ENCODE measurements at places on chromosomes 12 and 14.
A peak's percentile ranks its signal among the peaks of the same experiment; 100 is the strongest.

DNA sequence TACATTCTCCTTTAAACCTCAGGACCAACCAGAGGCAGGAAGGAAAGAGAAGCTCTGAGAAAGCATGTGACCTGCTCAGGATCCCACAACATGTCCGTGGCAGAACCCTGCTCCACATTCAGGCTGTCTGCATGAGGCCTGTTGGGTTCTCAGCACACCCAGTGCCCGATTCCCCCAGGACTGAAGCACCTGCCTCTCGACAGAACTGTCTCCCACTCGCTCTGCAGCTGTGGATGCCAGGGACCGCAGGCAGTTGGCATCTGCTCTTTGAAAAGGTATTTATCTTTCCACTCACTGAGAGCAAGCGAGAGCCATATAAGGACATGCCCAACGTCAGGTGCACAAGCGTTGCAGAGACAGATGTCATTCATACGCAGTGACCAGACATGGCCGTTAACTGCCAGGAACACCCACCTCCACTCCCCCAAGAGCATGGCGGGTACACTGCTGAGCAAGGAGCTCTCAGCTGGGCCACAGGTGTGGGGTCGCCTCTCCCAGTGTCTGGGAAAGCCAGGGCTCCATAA is 18.9 kb downstream of the PITPNM2 start:
- no peak for DNase-seq

- DNase-seq, result no peak
Observed at GRCh38 chr14:99315197-99315596, 43.2 kb upstream of the BCL11B start.

GRCh38 chr12:124972211-124972610 is 16.7 kb downstream of the DHX37 start:
- no peak for DNase-seq

DNA sequence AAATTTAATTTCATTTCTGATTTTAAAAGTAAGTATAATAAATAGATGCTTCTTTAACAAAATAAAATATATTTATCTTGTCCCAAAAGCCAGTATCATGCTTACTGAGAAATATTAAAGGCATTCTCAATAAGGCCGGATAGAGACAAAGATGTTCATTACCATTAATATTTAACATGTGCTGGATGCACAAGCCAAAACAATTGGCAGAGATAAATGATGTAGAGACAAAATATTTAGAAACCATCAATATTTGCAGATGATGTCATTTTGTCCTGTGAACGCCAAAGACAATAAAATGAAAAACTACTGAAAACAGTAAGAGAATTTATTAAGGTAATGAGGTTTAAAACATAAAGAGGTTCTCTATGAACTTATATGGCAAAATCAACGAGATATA is 313.5 kb downstream of the ITPR2 start:
- no peak for DNase-seq

GRCh38 chr12:47729233-47729632 is 3.9 kb upstream of the ENDOU start:
- DNase-seq, result no peak

GRCh38 chr14:91778217-91778616 is 46.3 kb upstream of the CATSPERB start:
- no peak for DNase-seq

DNA sequence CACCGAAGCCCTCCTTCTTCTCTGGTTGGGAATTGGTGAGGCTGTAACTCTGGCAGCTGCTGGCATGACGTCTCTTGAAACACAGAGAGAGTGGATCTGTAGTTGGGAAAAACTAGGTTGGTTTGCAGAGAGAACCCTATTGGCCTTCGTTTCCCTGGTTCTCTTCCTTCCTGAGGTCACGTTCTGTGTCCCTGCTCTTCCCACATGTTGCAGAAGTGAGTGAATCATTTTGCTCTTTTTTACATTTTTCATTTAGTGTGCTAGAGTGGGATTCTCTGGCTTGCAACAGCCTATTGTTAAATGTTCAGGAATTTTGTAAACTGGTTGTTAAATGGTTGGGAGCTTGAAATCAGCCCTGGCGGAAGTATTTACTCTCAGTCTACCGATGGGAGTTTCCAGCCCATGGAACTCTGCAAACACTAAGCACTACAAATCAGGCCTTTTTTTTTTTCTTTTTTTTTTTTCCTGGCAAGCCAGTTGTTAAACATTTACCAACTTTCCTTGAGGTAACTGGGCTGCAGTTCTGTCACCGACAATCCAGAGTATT is 26.8 kb upstream of the CKAP4 start:
- DNase-seq, result no peak

- peak; percentile 85 for DNase-seq
Observed at GRCh38 chr14:34059925-34060650, 109.2 kb upstream of the EGLN3 start.

- DNase-seq, result peak; percentile 23
Observed at GRCh38 chr12:82645414-82645813, 41.3 kb upstream of the TMTC2 start.

DNA sequence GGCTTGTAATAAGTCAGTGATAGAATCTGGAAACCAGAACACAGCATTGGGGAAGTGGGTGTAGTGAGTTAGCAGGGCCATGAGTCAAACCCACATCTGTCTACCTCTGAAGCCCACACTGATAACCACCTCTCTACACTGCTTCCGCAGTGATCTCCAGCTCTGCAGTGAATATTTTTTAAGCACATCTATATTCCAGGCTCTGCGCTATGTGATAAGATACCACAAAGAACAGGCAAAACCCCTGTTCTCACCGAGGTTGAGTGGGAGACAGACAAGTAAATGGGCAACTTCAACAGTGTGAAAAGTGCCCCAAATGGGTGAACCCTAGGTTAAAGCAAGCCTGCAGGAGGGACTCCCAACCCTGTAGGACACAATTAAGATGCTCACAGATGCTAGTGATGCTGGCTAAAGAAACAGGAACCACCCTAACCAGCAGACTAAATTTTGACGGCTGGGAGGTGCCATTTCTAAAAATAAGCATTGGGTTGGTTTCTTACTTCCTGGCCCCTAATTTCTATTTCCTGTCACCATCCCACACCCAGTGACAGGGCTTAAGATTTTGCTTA is 375.0 kb downstream of the DPF3 start:
- no peak for DNase-seq

- DNase-seq, result no peak
Observed at GRCh38 chr12:7351177-7351576, 47.3 kb downstream of the ACSM4 start.

DNA sequence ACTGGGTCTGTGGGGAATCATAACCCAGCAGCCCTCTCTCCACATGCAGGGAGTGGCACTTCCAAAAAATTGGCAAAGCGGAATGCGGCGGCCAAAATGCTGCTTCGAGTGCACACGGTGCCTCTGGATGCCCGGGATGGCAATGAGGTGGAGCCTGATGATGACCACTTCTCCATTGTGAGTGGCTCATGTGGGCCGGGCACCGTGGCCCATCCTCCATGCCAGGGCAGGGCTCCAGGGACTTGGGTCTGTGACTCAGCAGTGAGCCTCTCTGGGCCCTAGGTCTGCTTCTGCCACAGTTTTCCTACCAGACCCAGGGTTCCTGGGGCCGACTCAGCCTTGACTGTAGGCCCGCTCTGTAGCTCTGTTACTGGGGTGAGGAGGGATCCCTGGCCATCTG is 2.2 kb downstream of the NPFF start:
- DNase-seq, result no peak

- no peak for DNase-seq
Observed at GRCh38 chr12:67590149-67590790, 58.3 kb upstream of the DYRK2 start.

- DNase-seq, result no peak
Observed at GRCh38 chr12:15702276-15702675, 86.9 kb downstream of the EPS8 start.

- DNase-seq, result no peak
Observed at GRCh38 chr14:86084097-86084496, 554.2 kb downstream of the FLRT2 start.

DNA sequence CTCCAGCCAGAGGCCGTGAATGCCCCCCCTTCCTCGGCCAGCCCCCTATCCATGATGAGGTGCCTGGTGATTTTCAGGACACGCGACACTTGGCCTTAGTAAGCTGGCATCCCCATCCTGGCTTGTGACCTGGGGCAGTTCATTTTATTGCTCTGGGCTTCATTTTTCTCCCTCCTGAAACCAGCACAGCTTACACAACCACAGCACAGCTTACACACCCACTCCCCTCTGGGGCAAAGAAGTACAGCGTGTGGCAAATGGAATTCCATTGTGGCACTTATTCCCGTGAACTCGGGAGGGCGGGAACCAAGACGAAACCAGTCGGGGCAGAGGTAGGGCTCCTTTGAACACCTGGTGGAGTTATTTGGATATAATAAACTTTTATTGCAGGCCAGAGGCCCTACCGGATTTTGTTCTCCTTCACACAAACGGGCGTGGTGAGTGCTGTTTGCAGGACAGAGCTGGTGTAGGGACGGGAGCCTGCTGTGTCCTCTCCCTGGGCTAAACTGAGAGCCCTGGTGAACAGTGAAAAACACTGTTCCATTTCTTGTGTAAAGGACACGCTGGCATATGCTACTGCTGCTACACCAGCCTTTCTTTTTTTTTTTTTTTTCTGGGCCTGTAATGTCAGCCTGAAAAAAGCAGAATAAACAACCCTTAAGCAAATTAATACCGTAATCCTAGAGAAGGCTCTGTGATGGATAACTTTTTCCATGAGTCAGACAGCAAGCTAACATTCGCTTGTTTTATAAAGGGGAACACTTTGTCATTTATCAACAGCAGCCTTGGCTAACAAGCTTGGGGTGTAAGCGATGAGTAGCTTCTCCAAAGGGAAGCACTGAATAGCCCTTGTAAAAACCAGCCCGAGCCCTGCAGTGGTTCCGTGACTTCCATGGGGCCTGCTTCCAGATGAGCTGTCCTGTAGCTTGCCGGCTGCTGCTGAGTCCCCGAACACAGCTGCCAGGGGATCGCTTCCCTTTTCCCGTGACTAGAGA is 29.3 kb downstream of the CD9 start:
- DNase-seq, result no peak

DNA sequence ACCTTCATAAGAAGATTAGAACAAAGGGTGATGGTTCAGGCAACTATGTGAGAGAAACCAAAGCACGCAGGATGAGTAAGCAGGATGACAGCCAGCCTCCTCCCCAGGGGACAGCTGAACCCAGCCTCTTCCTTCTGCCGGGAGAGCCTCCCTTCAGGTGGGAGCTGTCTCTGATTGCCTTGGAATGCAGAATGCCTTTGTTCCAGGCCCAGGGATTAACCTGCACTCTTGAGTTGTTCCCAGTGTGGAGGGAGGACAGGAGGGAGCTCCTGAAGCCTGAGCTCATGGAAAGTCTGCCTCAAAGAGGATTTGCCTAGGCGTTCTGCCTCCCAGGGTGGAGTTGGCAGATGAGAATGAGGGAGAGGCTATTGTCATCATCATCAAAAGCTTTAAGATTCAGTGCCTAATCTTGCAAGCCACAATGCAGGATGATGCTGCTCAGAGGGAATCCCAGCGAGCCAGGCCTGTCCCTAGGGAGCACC is 3.6 kb upstream of the KRT6A start:
- peak; percentile 74 for DNase-seq

DNA sequence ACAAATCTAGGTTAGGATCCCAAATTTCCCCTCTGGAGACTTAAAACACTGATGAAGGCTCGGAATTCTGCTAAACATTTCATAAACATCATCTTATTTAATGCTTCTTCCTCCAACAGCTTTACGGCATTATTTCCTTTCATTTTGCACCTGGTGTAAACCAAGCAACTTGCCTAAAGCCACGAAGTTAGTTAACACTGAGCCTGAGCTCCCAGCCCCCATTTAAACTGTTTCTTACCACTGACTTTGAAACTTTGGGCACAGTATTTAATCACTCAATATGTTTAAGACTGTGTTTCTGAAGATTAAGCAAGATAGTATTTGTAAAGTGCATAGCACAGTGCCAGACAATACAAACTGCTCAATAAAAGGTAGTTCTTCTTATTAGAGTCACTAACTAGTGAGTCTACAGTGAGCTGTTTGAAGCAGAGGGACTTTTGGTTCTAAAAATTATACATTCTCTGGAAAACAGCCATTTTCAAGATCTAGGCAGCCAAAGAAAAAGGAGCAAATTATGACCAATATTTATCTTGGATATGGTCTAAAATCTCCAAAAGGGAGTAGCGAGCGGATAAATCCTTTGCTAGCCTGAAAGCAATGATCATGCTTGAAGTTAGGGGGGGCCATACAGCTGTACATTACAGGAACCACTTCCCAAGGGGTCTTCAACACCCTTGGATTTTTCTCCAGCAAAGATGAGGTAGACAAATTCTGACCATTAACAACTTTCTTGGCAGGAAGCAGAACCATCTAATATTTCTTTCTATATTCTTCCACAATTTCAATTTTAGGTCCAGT is 4.0 kb downstream of the EGLN3 start:
- DNase-seq, result no peak

DNA sequence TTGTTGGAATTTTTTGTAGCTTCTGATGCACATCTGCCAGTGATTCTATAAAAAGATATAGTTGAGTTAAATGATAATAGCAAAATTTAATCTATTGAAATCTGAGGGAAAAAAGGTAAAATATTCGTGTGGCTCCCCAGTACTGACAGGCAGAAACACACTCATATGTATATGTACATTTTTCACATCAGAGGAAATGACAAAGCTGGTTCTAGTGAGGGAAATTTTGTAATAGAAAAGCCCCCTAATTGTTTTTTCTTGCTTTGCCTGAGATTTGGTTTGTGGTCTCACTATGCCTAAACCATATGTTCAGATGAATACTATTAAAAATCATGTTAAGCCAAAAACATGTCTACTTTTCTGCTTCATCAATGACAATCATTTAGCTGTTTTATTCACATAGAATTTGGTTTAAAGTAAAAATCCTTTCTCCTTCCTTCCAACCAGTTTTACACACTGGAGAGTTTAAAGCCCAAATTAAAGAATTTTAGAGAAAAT is 203.5 kb downstream of the ANO6 start:
- DNase-seq, result no peak

DNA sequence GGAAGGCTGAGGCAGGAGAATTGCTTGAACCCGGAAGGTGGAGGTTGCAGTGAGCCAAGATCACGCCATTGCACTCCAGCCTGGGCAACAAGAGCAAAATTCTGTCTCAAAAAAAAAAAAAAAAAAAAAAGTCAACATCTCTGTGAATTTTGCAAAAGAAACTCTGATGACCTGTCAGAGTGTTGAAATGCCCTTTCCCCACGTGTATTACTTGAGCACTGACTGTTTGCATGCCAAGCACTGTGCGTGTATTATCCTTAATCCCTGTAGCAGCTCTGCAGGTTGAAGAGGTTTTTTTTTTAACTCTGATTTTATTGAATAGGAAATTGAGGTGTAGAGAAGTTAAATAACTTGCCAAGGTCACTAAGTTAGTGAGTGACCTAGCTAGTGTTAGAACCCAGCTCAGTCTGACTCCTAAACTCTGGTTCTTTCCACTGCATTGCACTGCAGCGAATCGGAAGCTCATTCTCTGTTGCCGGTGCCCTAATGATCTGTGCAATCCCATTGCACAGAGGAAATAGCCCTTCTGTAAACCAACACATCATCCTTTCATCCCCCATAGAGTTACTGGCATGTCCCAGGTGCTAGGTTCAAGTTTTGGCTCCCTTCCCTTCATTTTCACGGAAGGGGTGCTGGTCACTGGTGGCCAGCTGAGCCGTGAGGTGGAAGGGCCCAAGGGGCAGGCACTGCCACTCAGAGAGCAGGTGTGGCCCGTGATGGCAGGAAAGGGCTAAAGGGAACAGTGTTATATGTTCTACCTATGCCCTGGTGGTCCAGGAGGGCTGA is 122.3 kb downstream of the EML1 start:
- DNase-seq, result no peak

Data from RWPE1 (cell line).